Activated CD4-positive, alpha-beta T cell treated with anti-CD3 and anti-CD28 coated beads, Interleukin-2, amount 10 ng/mL, durations not matched to agents 24 days and 14 days (primary cell): ENCODE measurements at places on chromosomes 12 and 14. TPM values are rescaled to one million over a fixed set of nuclear protein-coding genes. Genes with fewer than 3 reads are reported as not detected.

GRCh38 chr12:49673446-49674317 is 33.5 kb downstream of the FMNL3 start:
- DNase-seq: peak; percentile 62

- no peak for DNase-seq
Measured at GRCh38 chr12:63862187-63862968, 17.9 kb downstream of the SRGAP1 start.

- DNase-seq: no peak
Measured at GRCh38 chr14:34426313-34427295, 35.4 kb downstream of the SPTSSA start.

DNA sequence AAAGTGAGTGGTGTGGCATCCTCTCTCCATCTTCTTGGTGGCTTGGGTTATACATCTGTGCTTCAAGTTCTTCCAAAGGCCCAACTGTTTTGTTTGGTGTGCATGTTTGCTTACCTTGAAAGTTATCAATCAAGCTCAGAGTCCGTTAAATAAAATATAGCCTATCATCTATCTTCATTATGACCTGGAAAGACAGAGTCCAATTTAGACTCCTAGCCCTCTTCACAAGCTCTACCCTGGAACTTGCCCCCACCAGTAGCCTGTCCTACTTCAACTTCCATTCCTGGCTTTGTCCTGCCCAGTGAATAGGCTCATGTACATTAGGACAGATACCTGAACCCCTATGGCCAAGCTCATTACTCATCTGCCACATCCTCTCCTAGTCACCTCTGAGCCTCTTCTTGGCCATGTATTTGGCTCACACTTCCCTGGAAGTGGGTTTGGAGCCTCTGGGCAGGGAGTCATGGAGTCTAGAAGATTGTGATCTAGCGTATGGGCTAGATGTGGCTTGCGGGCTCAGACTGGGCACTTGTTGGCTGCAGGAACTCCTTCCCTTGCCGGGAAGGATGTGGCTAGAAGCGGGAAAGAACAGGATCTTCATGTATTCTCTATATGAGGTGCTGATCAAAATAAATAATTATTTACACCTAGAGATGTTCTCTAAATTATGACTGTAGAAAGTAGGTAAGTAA is 6.4 kb upstream of the SSTR1 start:
- DNase-seq: no peak

GRCh38 chr14:49935526-49935925 is 42.6 kb downstream of the ARF6 start:
- no peak for DNase-seq

GRCh38 chr14:81247271-81247766 is 26.6 kb upstream of the GTF2A1 start:
- no peak for DNase-seq

DNA sequence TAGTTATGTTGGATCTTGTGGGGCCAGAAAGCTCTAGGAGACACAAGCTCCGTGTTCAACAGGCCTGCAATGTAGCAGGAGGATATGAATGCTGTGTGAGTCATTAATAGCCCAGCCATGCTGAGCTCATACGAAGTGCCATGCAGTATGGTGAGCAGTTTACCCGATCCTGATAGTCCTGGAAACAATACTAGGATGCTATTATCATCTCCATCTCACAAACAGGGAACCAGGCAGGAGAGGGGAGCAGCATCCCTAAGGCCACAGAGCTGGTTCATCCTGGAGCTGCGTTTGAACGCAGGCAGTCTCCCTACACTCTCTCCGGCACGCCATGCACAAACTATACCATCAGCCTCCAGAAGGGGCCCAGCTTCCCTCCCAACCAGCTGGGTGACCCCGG is 20.5 kb downstream of the TTC7B start:
- no peak for DNase-seq

GRCh38 chr12:48296586-48297282 is 54.0 kb downstream of the ZNF641 start:
- DNase-seq: peak; percentile 78

GRCh38 chr14:106185837-106186233 is 659.5 kb downstream of the TMEM121 start:
- peak; percentile 90 for DNase-seq

The PPP1R3E gene
- total RNA-seq: 21.3 and 23.3 TPM in 2 replicates

The MYF5 gene
- total RNA-seq: not detected in 2 replicates
